ENCODE measurements at places on chromosomes 13 and 19.

- peak; percentile 40 for DNase-seq
These were observed 598 bp upstream of the LPAR2 start for GRCh38 chr19:19628501-19629134.

DNA sequence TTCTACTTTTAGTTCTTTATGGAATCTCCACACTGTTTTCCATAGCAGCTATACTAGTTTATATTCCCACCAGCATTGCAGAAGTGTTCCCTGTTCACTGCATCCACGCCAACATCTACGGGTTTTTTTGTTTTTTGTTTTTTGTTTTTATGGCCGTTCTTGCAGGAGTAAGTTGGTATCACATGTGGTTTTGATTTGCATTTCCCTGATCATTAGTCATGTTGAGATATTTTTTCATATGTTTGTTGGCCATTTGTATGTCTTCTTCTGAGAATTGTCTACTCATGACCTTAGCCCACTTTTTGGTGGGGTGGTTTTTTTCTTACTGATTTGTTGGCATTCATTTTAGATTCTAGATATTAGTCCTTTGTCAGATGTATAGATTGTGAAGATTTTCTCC is 89.7 kb downstream of the FRY start:
- no peak for DNase-seq

DNA sequence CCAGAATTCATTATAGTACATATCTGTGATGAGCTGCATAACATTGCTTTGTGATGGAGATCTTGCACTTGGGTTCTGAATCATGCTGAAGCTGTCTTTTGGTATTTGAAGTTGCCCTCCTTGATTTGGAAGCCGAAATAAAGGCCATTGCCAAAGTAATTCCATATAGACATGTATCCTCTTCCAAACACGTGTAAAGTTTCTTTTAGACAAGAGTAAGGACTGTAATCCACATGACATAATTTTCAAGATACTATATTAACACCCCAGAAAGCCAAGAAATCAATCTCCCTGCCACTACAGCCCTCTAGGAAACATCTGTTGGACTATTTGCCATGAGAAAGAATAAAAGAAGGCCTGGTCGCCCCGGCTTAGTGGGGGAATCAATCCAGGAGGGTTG is 754.2 kb downstream of the FGF9 start:
- no peak for DNase-seq

DNA sequence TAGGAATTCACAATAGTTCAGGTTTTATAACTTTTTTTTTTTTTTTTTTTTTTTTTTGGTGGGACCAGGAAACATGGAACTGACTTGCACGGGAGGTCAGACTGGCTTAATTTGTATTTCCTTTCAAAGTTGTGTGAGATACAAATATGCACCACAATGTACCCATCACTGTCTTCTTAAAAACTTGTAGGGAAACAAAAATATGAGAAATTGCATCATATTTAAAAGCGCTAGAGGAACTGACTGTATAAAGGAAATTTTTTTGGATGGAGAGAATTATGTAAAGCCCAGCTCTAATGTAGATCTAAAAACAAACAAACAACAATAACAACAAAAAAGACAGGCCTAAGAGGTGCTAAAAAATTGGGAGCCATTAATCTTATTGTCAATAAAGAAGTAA is 246.5 kb downstream of the DCT start:
- DNase-seq, result no peak

GRCh38 chr13:93517658-93518057 is 291.1 kb downstream of the GPC6 start:
- DNase-seq, result no peak

DNA sequence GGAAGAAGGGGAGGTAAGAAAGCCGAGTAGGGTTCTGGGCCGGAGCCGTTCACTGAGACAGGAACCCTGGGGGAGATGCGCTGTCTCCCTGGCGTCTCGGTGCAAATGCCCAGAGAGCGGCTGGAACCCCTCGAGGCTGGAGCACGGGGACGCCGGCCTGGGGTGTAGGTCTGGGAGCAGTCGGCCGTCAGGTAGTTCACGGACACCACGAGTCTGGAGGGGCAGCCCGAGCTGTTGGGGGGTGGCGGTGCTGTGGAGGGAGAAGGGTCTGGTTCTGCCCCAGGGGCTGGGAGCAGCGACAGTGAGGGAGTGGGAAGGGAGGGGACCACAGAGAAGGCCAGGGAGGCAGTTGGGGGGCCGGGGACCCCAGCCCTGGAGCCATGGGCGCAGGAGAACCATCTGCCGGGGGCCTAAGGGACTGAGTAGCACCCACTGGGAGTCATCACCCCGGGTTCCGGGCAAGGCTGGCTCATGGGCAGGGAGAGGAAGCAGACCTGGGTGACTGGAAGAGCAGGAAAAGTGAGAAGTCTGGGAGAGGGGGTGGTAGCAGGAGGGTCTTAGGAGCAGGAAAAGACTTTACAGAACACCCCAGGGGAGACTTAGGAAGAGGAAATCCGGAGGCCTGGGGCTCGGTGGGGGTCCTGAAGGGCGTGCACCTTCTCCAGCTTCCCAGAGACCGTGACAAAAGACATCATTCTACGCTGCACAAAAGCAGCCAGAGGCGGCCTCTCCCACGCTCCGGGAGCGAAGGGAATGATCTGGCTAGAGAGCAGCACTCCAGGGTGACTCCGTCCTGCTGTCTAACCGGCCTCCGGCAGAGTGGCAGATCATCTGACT is 173.1 kb upstream of the SOX1 start:
- no peak for DNase-seq

- DNase-seq, result no peak
These were observed 31.8 kb downstream of the CACNG6 start for GRCh38 chr19:54023191-54023590.

GRCh38 chr19:42090672-42091071 is 14.7 kb downstream of the ZNF574 start:
- no peak for DNase-seq

DNA sequence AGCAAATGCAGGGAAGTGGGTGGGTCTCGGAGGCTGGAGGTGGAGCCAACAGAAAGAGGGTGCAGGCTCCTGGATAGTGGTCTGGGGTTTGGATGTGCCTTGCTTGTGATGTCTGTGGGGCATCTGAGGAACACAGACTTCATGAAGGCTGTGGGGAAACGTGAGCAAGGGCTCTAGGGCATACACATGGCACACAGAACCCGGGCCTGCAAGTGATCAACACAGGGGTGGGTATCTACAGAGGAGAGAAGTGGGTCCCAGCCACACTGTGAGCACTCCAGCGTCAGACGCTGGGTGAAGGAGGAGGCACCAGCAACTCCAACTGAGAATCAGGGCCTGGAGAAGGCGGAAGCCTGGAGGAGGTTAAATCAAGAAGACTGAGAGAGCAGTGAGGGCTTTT is 5.4 kb upstream of the UBE2M start:
- no peak for DNase-seq

GRCh38 chr19:27753622-27754021 is 1459.3 kb downstream of the UQCRFS1 start:
- no peak for DNase-seq

DNA sequence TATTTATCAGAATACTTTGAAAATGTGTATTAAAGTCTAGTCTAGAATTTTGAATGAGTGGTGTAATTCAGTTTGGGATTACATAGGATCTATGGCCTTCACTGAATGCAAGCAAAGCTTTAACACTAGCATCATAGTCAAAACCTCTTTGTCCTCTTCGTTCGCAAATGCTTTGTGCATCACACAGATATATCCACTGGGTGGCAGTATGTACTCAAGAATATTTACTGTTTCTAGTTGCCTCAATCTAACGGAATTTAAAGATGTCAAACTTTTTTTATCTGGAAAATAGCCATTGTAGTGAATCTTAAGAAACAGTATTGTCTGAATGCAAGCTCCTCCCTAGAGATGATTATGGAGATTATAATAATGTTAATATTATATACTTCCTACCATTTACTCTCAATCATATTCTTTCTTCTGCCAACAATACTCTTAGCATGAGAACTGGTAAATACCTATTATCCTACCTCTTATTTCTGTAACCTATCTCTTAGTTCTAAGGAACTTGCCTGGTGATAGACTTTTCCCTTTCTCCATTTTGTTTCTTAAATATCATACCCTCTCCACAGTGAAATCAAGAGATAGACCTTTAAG is 25.8 kb downstream of the LACC1 start:
- DNase-seq, result peak; percentile 9

DNA sequence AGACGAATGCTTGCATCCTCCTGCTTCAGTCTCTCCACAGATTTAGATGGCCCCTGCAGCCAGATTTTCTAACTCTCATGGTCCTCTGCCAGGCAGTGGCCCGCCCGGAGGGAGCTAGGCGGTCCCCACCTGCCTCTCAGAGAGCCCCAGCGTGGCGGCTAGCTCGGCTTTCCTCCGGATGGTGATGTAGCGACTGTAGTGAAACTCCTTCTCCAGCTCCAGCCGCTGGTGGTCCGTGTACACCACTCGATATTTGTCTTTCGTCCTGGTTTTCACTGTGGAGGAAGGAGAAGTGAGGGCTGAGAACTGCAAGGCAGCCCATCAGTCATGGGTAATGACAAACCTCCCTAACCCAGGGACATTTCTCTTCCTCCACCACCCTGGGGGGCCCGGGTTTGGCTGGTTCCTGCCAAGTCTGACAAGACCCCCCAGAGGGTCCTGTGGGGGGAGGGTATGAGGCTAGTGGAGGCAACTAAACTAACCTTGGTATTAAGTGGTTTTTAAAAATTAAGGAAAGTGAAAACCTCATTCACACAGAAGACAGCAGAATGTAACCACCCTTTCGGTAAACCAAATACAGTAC is 4.3 kb downstream of the CDX2 start:
- DNase-seq, result no peak

GRCh38 chr13:48487968-48488367 is 44.9 kb downstream of the RCBTB2 start:
- no peak for DNase-seq

GRCh38 chr13:32829676-32830335 is 186.4 kb upstream of the KL start:
- no peak for DNase-seq

- no peak for DNase-seq
These were observed 201.1 kb downstream of the PCDH20 start for GRCh38 chr13:61214551-61214950.

GRCh38 chr13:31219909-31220598 is 20.3 kb downstream of the B3GLCT start:
- DNase-seq, result no peak

DNA sequence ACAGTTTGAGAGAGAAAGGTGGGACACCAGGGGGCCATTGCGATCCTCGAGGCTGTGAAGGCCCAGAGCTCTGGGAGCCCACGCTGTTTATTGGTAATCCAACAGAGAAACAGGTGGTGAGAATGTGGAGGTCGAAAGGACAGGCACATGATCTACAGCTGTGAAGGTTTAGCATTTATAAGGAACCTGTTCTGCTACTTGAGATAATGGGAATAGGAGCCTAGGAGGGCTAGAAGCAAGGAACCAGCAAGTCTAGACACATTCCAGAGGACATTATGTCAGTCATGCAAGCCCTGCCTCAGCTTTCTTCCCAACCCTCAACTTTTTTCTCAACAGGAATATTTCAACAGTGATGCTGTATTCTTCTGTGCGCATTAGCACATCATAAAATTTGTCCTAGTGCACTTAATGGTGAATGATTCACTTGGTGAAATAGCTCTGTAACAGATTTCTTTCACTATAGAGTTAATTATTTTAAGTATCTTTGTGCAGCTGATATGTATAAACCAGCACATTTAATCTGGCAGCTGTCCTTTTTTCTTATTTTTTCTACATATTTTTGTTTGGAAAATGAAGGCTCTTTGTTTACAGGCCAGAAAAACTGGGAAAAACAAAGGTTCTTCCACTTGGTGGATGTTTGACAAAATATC is 25.4 kb downstream of the ZNF90 start:
- no peak for DNase-seq

DNA sequence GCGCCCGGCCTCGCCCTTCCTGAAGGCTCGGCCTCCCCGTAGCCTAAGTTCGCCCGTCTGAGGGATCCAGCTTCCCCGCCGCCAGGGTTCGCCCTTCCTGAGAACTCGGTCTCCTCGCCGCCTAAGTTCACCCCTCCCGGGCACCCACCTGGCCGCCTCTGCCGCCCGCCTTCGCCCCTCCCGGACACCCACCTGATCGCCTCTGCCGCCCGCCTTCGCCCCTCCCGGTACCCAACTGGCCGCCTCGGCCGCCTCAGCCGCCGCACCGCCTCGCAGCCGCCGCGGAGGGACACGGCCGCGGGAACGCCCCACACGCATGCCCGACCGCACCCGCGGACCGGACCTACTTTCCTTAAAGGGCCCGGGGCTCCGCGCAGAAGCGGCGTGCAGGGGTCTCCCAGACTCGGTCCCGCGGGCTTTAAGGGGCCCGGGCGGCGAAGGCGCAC is at the start of gene MOB3A:
MOB3A (minus strand) TSS at position 293 of the 446 bp plus-strand sequence. CDS start 17,766 bp downstream, outside the sequence.
- DNase-seq, result no peak

- DNase-seq, result no peak
These were observed 1.1 kb downstream of the ZNF850 start for GRCh38 chr19:36771261-36772231.

- DNase-seq, result no peak
These were observed 74.8 kb downstream of the ABCC4 start for GRCh38 chr13:95226476-95226875.

DNA sequence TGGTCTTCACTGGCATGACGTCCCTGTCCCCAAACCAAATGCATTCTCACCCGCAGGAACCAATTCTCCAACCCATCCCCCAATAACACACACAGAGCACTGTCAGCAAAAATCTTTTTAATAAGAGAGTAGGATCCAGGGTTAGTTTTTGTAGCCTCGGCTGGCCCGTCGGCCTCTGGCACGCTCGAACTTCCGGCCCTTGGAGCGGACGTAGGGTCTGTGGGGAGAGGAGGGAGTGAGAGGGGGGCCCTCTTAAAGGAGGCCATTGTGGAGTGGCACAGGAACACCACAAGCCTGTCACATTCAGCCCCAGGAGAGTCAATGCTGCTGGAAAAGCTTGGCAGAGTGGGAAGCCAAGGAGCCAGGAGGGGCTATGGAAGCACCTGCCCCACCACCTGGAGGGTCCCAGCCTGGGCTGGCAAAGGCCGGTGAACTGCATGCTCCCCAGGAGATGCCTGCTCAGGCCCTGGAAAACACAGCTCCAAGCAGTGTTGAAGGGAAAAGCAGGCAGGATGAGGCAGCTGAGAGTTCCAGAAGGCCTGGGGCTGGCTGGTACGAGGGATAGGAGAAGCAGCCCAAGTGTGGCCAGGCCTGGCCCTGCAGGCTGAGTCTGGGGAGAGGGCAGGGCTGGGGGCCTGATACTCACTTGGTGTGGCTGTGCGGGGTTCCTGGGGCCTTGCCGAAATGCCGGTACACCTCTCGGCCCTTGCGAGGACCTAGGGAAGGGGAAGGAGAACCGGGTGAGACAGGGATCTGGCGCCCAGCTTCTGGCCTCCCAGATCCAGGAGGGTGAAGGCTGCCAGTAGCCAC is 560 bp upstream of the FAM83E start:
- no peak for DNase-seq

Measured in effector CD4-positive, alpha-beta T cell (primary cell).